ENCODE measurements at places on chromosomes 13 and 19. TPM values are rescaled to one million over a fixed set of nuclear protein-coding genes. Genes with fewer than 3 reads are reported as not detected.

LAIR1 gene
- 0.05 TPM for total RNA-seq

SYCN gene
- 0.33 TPM for total RNA-seq

TMC4 gene
- total RNA-seq = 5.1 TPM

ERICH4 gene
- total RNA-seq = not detected

ZNF333 gene
- total RNA-seq = 9.2 TPM

ZNF667 gene
- total RNA-seq = not detected

CLDN10 gene
- 10.5 TPM for total RNA-seq

PPM1N gene
- total RNA-seq = 3.3 TPM

GRCh38 chr19:54325631-54326030 lies 12.7 kb upstream of the LILRA5 start:
- H3K4me3 ChIP-seq = no peak overlapping the region
- H3K4me1 ChIP-seq = no peaks in the 10 kb centered on the region
- H3K27me3 ChIP-seq = peaks cover 7% of the 10 kb centered on the region
- DNase-seq = no peak
- H3K27ac ChIP-seq = no peak overlapping the region
- no peaks in the 10 kb centered on the region for H3K36me3 ChIP-seq

GRCh38 chr13:47226516-47226915 lies 329.7 kb upstream of the HTR2A start:
- no peaks in the 10 kb centered on the region for H3K4me1 ChIP-seq
- H3K27ac ChIP-seq = no peak overlapping the region
- no peak for DNase-seq
- H3K27me3 ChIP-seq = no peaks in the 10 kb centered on the region
- no peaks in the 10 kb centered on the region for H3K36me3 ChIP-seq
- no peak overlapping the region for H3K4me3 ChIP-seq

- H3K27ac ChIP-seq = no peak overlapping the region
- H3K4me1 ChIP-seq = no peaks in the 10 kb centered on the region
- H3K4me3 ChIP-seq = no peak overlapping the region
Measured at GRCh38 chr19:46116121-46116520, 8.4 kb downstream of the IGFL3 start.

- H3K36me3 ChIP-seq = no peaks in the 10 kb centered on the region
- DNase-seq = no peak
- H3K4me1 ChIP-seq = no peaks in the 10 kb centered on the region
- no peaks in the 10 kb centered on the region for H3K27me3 ChIP-seq
- no peak overlapping the region for H3K27ac ChIP-seq
Measured at GRCh38 chr13:104592127-104592526, 1525.9 kb upstream of the SLC10A2 start.

GRCh38 chr19:8446061-8446709 lies 1.4 kb downstream of the HNRNPM start:
- H3K36me3 ChIP-seq = peaks cover 16% of the 10 kb centered on the region
- DNase-seq = no peak
- peak overlapping the region; percentile 85 for H3K27ac ChIP-seq
- no peaks in the 10 kb centered on the region for H3K27me3 ChIP-seq
- H3K4me3 ChIP-seq = peak overlapping the region; percentile 61

DNA sequence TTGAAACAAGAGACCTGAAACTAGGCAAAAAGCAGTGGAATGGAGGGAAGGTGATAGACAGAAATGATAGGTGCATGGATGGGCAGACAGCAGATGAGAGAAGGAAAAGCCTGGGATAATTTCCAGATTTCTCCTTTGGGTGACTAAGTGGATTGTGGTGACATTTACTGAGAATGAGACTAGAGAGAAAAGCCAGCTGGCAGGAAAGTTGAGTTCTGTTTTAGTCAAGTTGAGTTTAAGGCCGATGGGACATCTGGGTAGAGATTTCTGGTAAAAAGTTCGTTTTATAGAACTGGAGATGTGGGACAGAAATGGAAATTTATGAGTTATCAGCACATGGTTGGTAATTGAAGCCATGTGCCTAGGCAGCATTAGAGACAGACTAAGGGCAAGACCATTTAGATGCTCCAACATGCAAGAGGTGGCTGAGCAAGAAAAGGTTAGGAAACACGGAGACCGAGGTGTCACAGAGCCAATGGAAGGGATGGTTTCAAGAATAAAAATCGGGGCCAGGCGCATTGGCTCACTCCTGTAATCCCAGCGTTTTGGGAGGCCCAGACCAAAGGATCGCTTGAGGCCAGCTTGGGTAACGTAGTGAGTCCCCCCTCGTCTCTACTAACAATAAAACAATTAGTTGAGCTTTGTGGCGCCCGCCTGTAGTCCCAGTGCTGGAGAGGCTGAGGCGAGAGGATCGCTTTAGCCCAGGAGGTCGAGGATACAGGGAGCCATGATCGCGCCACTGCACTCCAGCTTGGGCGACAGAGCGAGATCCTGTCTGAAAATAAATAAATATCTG lies 9.6 kb upstream of the DGKH start:
- H3K4me3 ChIP-seq = no peak overlapping the region
- no peak overlapping the region for H3K27ac ChIP-seq
- H3K4me1 ChIP-seq = no peaks in the 10 kb centered on the region
- DNase-seq = no peak

GRCh38 chr19:41428481-41428859 lies 1.3 kb upstream of the B3GNT8 start:
- no peaks in the 10 kb centered on the region for H3K36me3 ChIP-seq
- DNase-seq = no peak
- H3K27ac ChIP-seq = no peak overlapping the region
- no peak overlapping the region for H3K4me3 ChIP-seq

DNA sequence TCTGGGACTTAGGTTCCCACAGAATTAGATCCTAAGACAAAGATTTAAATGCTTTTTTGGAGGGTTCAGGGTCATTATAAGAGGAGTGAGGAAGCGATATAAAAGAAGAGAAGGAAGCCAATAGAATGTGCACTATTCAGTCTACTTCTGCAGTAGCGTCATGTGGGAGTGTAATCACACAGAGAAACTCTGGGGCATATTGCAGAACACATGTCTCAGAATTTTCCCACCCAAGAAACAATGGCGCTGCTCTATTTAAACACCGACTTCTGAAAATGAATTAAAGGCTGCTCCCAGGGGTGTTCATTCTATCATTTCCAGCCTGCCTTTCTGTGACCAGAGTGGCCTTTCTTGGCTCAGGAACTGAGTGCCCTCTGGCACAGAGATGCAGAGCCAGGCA lies 617.6 kb downstream of the FGF9 start:
- no peak overlapping the region for H3K27ac ChIP-seq
- no peaks in the 10 kb centered on the region for H3K27me3 ChIP-seq
- no peaks in the 10 kb centered on the region for H3K36me3 ChIP-seq

DNA sequence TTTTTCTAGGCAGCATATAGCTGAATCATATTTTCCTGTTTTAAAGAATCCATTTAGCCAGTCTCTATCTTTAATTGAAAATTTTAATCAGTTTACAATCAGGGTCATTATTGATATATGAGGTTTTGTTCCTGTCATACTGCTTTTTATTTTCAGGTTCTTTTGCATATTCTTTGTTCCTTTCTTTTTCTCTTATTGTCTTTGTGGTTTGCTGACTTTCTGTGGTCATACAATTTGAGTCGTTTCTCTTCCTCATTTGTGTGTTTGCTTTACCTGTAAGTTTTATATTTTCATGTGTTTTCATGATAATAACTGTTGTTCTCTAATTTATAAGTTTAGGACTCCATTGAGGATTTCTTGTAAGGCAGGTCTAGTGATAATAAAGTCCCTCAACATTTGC lies 812.6 kb downstream of the DACH1 start:
- no peaks in the 10 kb centered on the region for H3K4me1 ChIP-seq
- no peak overlapping the region for H3K4me3 ChIP-seq
- H3K27me3 ChIP-seq = no peaks in the 10 kb centered on the region
- H3K27ac ChIP-seq = no peak overlapping the region

GRCh38 chr19:604355-604754 lies 14.7 kb downstream of the HCN2 start:
- no peaks in the 10 kb centered on the region for H3K36me3 ChIP-seq
- no peak overlapping the region for H3K27ac ChIP-seq
- no peak for DNase-seq
- H3K4me1 ChIP-seq = peaks cover 8% of the 10 kb centered on the region

DNA sequence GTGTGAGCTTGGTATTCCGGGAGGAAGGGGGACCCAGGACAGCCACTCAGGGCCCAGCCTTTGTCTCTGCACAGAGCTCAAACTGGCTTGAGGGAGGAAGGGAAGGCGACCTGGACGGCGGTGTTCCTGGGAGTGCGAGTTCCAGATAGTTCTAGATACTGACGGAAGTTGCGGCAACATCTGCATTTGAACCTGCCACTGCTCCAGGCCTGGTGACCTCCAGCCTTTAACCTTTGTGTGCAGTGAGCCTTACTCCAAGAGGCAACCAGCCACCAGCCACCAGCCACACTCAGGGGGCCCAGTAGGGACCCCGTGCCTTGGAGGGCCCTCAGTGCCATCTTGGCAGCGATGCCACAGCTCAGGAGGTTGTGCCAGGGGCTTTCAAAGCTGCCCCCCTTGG lies 15.5 kb upstream of the ZBTB7A start:
- H3K4me1 ChIP-seq = peaks cover 4% of the 10 kb centered on the region
- H3K36me3 ChIP-seq = no peaks in the 10 kb centered on the region
- no peak for DNase-seq
- H3K27ac ChIP-seq = no peak overlapping the region
- H3K4me3 ChIP-seq = no peak overlapping the region

DNA sequence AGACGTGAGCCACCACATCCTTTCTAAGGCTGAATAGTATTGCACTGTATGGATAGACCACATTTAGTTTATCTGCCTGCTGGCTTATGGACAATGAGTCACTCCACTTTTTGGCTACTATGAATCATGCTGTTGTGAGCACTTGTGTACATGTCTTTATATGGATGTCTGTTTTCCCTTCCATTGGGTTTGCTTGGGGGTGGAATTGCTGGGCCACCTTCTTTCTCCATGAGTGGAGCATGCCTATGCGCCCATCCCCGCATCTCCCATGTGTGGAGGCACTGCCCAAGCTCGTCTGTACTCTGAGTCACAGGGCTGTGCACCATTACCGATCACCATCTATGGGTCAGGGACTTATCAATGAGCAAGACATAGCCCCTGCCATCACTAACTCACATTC lies 127.2 kb upstream of the GJB6 start:
- H3K4me1 ChIP-seq = no peaks in the 10 kb centered on the region
- H3K4me3 ChIP-seq = no peak overlapping the region
- no peak overlapping the region for H3K27ac ChIP-seq
- peak; percentile 64 for DNase-seq
- no peaks in the 10 kb centered on the region for H3K27me3 ChIP-seq

DNA sequence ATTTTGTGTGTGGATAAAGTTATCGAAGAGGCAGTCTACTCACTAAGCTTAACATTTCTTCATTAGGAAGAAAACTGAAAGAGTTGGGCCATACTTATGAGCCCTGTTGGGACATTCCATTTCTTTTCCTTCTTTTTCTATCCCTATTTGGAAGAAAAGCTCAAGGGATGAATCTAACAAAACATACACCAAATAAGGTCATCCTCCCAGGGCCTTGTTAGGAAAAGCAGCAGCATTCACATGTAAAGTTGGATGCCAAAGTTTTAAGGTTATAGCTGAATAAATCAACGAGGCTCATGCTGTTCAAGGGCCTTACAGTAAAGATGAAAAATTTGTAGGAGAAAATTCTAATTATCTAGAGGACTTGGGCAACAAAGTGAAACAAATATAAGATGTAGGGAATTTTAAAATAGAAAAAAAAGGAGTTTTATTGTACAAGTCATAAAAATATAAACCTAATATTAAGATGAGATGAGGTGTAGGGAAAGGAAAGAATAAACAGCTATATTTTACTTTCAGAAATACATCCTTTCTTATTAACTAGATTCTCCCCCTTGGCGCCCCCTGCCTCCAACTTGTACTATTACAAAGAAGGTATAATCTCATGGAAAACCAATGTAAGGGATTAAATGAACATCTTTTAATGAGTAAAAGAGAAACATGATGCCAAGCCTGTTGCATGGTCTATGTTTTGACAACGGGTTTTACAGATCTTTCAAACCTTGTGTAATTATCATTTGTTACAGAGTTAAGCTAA lies 160.4 kb downstream of the PCDH20 start:
- no peaks in the 10 kb centered on the region for H3K4me1 ChIP-seq
- no peaks in the 10 kb centered on the region for H3K27me3 ChIP-seq
- H3K27ac ChIP-seq = no peak overlapping the region
- no peak overlapping the region for H3K4me3 ChIP-seq
- no peak for DNase-seq

GRCh38 chr13:102291587-102292218 lies 110.1 kb downstream of the FGF14 start:
- H3K4me3 ChIP-seq = no peak overlapping the region
- no peaks in the 10 kb centered on the region for H3K4me1 ChIP-seq
- no peaks in the 10 kb centered on the region for H3K27me3 ChIP-seq
